Ovary (tissue), 10 donors: ENCODE measurements at places on chromosomes 4 and X. TPM values are rescaled to one million over a fixed set of nuclear protein-coding genes. Genes with fewer than 3 reads are reported as not detected.

- no peak for DNase-seq
These were observed 154.9 kb downstream of the ASB9 start for GRCh38 chrX:15114743-15115566.

GRCh38 chrX:19824603-19825002 is 62.8 kb downstream of the SH3KBP1 start:
- DNase-seq, result no peak

DNA sequence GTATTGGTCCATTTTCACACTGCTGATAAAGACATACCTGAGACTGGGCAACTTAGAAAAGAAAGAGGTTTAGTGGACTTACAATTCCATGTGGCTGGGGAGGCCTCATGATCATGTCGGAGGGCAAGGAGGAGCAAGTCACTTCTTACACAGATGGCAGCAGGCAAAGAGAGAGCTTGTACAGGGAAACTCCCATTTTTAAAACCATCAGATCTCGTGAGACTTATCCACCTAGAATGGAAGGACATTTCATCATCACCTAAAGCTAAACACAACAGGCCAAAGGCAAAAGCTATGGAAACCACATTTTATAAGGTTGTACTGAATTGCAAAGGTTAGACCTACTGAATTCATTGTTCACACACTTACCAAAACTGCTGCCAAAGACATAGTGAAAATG is 6.0 kb upstream of the SLC25A43 start:
- no peak for DNase-seq

The GAGE2A gene
- polyA plus RNA-seq, result not detected

- no peak for DNase-seq
These were observed 115.8 kb upstream of the SHISA3 start for GRCh38 chr4:42281324-42282020.

DNA sequence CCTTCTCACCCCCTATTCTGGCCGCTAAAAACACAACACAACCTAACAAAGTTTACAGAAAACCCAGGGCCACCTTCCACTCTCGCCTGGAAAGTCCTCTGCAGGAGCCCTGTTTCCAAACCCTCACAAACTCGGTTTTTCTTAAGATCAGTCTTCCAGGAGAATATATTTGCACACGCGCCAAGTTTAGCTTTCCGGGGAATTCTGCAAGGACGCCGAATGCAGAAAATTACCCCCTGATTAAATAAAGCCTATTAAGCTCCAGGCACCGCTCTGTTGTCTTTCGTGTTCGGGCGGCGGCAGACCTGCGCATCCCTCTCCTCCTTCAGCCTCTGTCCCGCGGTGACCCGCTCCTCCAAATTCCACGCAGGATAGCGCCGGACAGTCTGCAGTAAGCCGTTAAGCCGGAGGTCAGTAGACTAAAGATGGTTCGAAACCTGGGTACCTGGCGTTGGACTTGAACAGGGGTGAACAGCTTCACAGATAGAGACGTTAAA is 5.0 kb downstream of the MSX1 start:
- DNase-seq, result no peak

GRCh38 chrX:13664020-13664419 is 11.1 kb downstream of the TCEANC start:
- no peak for DNase-seq

DNA sequence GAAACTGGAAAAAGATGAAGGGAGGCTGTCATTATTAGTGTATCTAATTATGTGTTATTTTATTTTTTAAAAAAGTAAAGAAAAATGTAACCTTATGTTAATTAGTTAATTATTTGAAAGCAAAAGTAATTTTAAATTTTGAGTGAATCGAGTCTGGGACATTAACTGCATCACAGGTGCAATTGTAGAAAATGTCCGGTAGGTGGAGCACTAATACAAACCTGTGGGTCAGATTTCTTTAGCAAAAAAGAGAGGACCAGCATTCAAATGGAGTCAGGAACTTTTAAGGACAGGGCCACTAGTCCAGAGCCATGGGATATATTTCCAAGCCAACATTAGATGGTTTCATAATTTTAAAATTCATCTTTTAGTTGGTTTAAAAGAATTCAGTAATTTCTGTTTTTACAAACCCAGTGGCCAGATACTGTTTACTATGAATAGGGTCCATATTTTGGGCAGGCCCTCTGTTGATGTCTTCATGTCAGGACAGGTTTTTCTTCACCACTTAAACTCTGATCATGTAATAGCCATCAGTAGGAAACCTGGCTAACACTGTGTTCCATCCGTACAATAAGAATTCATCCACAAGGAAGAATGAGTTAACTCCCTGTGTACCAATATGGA is 27.2 kb downstream of the BST1 start:
- DNase-seq, result no peak

The GAGE12H gene
- polyA plus RNA-seq, result not detected

GRCh38 chrX:28625223-28625622 is 38.0 kb downstream of the IL1RAPL1 start:
- no peak for DNase-seq

GRCh38 chr4:106414366-106414765 is 45.8 kb upstream of the GIMD1 start:
- DNase-seq, result no peak

GRCh38 chr4:2666722-2667247 is 89.4 kb downstream of the TNIP2 start:
- no peak for DNase-seq
